ENCODE measurements at places on chromosomes 6 and 20. TPM values are rescaled to one million over a fixed set of nuclear protein-coding genes. Genes with fewer than 3 reads are reported as not detected.

DNA sequence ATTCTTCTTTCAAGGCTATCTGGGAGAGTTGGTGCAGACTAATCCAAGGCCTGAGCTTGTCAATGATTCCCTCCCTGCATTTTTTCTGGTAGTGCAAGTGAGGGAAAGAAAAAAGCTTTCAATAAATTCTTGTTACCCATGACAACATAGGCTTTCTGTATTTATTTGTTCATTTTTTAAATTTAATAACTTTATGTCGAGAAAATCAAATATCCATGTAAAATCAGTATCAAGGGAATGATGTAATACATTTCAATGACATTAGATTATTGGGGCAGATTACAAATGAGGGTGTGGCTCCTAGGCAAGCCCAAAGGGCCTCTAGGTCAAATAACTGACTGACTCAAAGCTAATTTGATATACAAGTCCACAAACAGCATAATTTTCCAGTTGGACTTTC, 104.0 kb downstream of the GJA1 start:
- DNase-seq, result no peak

- no peak for DNase-seq
These were observed 96.3 kb upstream of the GCM1 start for GRCh38 chr6:53244958-53245357.

GRCh38 chr6:140537211-140537610, 1162.8 kb upstream of the CITED2 start:
- no peak for DNase-seq

- DNase-seq, result no peak
These were observed 327.3 kb downstream of the QKI start for GRCh38 chr6:163741743-163742363.

Gene C6orf141
- polyA plus RNA-seq, result 2.3 TPM

DNA sequence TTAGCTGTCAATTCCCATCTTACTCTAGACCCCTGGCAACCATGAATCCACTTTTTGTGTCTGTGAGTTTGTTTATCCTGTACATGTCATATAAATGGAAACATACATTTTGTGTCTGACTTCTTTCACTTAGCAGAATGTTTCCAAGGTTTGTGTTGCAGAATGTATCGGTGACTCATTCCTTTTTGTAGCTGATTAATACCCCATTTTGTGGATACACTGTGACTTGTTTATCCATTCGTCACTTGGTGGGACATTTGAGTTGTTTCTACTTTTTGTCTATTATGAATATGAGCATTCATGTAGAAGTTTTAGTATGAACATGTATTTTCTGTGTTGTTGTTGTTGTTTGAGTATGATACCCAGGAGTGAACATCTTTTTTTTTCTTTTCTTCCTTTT, 21.4 kb downstream of the CDYL start:
- DNase-seq, result no peak

- DNase-seq, result no peak
These were observed 19.1 kb upstream of the ZC3H12D start for GRCh38 chr6:149503872-149504271.

DNA sequence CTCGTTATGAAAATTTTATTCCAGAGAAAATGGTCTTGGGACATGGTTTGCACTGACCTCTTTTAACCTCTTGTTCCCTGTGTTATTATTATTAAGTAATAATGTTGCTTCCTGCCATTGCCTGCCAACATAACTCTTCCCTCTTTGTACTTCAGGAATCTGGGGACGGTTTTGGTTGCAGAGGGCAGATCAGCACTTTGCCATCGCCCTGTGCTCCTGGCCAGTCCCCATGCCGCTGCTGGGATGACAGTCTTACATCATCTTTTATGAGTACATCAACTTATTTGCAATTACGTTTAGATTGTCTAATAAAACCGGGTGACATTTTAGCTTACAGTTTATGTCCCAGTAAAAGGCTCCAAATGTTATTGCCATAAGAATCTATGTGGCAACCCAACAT, 157.2 kb downstream of the CDH26 start:
- DNase-seq, result no peak

All from urinary bladder (tissue), 4 donors.